ENCODE measurements at places on chromosomes 3 and 15.

DNA sequence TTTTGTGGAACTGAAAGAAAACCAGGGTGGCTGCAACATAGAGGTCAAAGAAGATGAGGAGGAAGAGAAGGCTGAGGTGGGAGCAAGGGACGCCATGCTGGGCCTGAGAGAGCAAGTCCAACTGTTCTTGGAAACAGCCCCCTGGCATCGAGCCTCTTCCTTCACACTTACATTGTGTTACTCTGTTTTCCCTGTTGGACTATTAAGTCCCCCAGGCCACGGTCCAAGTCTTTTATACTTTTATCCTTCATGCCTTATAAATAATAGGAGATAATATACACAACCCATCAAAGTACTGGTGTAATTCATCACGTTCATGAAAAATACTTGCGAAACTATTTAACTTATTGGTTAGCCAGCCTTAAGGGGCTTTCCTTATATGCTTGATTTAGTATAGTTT, 79.3 kb downstream of the ATG7 start:
- no peak for DNase-seq

- DNase-seq = peak; percentile 82
These were observed 37.6 kb downstream of the NCEH1 start for GRCh38 chr3:172673210-172673679.

DNA sequence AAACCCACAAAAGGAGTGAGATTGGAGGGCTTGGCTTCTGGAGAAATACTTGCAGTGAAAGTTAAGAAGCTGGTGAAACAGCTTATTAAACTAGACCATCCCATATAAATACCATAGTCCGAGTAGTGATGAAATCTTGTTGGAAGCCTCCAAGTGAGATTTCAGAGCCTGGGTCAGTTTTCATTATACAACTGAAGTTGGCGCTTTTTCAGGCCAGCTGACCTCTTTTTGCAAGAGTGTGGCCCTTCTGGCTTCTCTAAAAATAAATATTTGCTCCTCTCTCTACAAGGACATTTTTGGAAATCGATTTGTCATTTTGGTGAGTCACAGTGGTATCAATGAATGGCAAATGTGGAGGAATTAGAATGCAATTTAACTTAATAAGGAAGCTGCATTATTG, 51.2 kb upstream of the THRB start:
- no peak for DNase-seq

DNA sequence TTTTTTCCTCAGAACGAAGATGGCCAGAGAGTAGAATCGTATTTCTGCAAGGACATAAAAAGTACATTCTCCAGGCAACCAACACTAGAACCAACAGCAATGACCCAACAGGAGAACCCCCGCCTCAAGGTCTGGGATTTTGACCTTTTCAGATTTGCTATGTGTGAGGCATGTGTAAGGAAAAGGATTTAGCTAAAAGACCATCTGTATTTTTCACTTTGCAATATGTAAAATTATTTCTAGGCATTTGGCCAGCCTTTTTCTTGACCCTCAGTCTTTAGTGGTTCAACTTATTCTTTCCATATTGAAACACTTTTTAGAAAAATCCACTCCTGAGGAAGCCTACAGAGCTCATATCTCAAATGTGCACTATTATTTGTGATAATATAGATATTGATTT, 219.2 kb upstream of the GOLGA6L4 start:
- no peak for DNase-seq

GRCh38 chr3:184031187-184031792, at the start of gene HTR3D:
Gene HTR3D (plus strand): TSS chr3:184031742. CDS start chr3:184031742, 0 bp downstream.
- DNase-seq = no peak

GRCh38 chr3:178785961-178786360, 249.7 kb downstream of the KCNMB2 start:
- no peak for DNase-seq

- DNase-seq = peak; percentile 85
These were observed 32.4 kb downstream of the CDAN1 start for GRCh38 chr15:42704492-42704926.

DNA sequence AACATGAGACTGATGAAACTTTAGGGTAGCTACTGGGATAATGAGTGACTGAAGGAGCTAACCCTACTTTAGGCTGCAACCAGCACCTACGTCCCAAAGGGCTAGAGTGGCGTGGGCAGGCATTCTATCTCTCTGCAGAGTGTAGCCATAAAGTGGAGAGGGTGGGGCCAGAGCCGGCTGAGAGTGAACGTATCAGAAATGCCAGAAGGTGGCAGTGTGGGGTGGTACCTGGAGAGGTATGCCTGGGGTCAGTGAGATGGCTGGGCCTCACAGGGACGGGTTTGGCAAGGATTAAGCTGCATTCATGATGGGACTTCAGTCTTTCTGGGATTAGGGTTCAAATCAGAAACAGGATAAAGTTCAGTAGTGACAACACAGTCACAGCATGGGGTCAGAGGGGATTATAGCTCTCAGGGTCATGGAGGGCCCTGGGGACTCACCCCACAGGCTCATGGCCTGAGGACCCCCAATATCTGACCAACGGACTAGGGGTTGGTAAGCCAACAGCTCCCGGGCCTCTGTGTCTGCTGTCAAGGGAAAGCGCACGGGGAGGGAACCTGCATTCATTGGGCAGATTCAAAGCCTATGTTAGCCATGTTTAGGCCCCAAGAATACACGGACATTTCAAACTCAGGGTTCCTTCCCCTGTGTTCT, 86.5 kb upstream of the FOXB1 start:
- DNase-seq = peak; percentile 89

DNA sequence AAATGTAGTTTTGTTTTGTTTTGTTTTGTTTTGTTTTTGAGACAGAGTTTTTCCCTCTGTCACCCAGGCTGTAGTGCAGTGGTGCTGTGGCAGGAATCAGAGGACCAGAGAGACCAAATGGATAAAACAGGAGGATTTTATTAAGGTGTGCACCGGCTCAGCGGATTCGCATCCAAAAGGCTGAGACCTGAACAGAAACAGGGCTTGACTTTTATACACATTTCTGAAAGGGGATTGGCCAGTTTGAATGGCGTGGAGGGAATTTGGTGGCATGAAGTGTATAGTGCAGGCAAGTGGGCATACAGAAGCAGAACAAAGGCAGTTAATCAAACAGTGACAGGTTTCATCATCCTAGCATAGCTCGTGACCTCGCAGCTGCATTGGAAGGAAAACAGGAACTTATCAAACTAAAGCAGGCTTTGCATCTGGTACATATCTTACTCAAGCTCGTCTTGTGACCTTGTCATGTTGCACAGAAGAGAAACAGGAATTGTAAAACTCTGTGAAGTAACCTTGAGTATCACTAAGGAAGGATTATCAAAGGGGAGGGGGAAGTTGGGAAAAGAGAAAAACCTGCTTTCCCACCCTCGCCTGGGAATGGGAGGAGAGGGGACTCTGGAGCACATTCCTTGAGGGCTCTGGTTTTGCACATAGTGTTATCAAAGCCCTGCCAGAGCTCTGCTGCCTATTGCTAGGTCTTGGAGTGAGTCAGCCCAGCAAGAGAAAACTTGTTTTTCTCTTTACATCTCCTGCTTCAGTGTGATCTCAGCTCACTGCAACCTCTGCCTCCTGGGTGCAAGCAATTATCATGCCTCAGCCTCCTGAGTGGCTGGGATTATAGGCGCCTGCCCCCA, 38.5 kb downstream of the C3orf62 start:
- DNase-seq = no peak

DNA sequence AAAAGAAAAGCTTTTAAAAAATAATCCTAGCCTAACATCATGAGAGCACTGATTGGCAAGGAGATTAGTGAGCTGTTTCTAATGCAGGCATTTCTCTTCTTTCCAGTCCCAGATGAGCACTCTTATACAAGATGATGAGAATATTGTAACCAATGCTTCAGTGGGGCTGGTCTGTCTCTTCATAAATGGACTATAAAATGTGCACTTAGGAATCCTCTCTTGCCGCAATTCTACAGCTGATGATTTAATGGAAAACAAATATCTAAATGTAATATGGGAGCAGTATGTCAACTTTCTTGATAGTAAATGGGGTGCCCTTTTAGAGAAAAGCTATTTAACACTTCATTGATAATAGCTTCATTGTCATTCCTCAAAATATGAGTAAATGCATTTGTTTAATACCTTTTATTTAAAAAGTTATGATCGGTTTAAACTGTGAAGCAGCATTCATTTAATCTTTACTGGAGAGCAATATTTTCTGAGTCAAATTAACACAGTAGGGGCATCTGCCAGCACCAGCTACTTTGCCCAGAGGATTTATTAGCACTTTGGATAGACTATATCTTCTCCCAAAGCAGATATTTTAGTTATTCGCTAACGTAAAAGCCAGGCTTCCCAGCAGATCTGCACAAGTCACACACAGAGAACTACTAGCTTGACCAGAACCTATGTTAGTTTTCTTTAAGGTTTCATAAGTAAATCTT, 985.9 kb downstream of the DIPK2A start:
- no peak for DNase-seq

DNA sequence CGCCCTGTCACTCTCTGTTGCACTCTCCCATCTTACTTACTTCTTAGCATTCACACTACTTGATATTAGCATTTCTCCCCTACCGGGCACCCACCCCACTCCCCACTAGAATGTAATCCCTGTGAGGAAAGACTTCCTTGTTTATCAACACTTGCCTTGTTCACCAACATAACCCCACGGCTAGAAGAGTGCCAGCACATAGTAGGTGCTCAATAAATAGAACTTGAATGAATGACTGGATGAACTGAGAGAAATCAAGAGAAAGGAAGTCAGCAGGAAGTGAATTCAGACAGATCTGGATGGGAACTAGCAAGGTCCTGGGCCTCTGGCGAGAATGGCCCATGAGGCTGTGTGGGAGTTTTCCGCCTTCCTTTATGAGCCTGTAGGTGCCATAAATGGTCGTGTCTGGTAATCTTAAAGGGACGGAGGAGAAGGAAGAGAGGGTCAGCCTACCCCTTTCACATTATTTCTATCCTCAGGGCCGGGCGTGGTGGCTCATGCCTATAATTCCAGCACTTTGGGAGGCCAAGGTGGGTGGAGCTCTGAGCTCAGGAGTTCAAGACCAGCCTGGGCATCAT, 42.4 kb upstream of the HERC1 start:
- no peak for DNase-seq

DNA sequence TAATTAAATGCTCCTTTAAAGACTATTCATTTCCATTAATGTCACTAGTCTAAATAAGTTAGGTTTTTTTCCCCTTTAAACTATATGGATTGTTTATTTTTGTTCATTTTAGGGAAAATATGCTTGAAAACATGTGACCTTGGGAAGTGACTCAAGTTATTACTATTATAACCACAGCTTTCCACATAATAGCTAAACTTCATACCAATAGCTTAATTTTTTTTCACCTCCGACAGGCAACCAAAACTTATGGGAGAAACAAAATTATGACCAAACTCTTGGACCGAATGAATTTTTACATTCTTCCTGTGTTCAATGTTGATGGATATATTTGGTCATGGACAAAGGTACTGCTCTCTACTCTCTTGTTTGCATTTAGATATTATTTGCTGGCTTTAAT, 16.2 kb downstream of the CPA3 start:
- DNase-seq = no peak

- DNase-seq = no peak
These were observed 26.4 kb upstream of the ZNF774 start for GRCh38 chr15:90325726-90326125.

DNA sequence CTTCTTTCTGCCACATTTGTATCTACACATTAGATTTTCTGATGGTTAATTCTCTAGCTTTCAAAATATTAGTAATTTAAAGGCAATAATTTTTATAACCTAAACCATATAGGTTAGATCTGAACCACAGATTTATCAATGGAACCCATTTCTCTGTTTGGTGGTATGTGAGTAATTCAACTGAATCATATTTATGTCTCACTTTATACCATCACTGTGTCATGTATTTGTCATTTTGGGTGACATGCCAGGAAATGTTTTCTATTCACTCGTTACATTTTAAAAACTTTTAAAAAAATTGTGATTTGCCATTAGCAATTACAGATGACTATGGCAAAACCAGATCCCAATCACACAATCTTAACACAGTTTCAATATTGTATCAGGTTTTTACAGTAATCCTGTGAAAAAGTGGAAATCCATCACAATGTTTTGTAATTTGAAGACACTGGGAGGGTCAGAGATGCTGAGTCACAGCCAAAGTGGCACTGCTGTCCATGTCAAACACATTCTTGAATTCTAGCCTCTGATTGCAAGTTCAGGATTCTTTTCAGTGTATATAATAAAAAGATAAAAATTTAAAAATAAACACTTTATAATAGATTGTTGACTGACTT, 356.0 kb upstream of the RBMS3 start:
- no peak for DNase-seq
